ENCODE measurements at places on chromosomes 4 and X. TPM values are rescaled to one million over a fixed set of nuclear protein-coding genes. Genes with fewer than 3 reads are reported as not detected.
A peak's percentile ranks its signal among the peaks of the same experiment; 100 is the strongest.

- DNase-seq, result no peak
Observed at GRCh38 chrX:21905313-21905712, 35.2 kb upstream of the SMS start.

GRCh38 chrX:154661170-154661569 is 7.8 kb upstream of the CTAG2 start:
- DNase-seq, result no peak

CENPVL1 gene
- total RNA-seq, result not detected

- DNase-seq, result no peak
Observed at GRCh38 chr4:185068837-185069236, 50.5 kb downstream of the HELT start.

DNA sequence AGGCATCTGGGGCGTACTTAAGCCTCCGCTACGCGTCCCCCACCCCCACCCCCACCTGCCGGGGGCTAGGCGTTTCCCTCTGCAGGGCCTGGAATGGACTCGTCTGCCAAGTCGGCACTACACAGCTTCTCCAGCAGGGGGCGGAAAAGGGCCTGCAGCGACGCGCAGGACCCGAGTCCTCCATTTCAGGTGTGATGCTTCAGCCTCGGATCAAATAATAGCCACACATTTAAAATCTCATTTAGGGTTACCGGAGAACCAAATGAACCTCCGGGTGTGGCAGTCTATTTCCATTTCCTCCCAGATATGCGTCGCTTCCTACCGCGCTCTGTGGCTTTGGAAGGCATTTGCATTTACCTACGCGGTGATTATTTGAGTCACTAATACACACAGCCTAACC is 2.9 kb downstream of the PAK3 start:
- DNase-seq, result peak; percentile 47

RBMXL3 gene
- not detected for total RNA-seq

Data from Right ventricle myocardium superior (tissue), 1 donor.